ENCODE measurements at places on chromosomes 16 and 17.

DNA sequence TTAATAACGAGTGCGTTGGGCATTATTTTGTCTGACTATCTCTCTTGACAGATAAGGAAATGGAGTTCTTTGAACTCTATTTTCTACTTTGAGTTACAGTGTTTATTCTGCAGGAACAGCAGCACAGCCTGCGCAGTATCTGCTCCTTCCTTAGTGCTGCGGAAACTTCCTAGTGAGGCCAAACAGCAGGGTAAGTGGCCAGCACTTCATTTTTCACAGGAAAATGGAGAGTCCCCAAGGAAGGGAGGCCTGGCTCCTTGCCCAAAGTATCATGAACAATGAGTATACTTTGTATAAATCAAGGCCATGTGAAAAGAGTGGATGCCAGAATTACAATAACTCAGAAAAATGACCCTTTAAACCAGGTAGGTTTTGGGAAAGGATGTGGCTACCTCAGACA lies 140.6 kb downstream of the VPS53 start:
- no peak for DNase-seq

DNA sequence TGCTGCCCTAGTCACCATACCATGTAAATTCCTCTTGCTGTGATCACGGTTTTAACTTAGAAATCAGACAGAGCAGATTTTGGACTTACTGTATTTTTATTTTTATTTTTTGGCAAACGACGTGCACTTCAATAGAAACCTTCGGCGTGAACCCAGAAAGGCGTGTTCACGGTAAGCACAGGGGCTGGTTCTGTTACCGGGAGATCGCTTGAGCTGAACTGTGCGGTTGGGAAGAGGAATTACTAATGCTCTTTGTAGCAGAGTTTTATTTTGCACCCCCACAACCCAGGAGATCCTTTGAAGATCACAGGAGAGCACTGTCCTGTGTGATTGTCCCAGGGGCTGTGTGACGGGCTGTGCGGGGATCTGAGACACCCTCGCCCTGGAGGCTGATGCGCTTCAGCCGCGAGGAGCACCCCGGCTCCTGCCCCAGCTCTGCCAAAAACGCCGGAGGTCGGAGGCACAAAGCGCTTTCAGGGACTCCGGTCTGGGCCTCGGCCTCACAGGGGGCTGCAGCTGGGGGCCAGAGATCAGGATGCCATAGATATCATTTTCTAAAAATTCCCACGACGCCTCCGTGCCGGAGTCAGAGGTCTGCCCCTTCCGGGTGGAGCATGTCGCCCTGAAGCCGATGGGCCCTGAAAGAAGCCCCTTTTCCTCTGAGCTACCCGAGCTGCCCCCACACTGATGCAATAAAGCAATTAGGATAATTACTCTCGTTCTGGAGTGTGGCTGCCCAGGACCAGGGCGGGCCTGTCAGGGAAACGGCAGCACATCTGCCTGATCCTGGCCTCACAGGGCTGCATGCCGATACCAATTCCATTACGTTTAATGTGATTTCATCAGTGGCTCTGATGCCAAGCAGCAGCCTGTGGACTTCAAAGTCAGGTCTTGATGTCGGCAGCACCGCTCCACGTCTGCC lies 71.8 kb downstream of the LMF1 start:
- DNase-seq, result no peak

DNA sequence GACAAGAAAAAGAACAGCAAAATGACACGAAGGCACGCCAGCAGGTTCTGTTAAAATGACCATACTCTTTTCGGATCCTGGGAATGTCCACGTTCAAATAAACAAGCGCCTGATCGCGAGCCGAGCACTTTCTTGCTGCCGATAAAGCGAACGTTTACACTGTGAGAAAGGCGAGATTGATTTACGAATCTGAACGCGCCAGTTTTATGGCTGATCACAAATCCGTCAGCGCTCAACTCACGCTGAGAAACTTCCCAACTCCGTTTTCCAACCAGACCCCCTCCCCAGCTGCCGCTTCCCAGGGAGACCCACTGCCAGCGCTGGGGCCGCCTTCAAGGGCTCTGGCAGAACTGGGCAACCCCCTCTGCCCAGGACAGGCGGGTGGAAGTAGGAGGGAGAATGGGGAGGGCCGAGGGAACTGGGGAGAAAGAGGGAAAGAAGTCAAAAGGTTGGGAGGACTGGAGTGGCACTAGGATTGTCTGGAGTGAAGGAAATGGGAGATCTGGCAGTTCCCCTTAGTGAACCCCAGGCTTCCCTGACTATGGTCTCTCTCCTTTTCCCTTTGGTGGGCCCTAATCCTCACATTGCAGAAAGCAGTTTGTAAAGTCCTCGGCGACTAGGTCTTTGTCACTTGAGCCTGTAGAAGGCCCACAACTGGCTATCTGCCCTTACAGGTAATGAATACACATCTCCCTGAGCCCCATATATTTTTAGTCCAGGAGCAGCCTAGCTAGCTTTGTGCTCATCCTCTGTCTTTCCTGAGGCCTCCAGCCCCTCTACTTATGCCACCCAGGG lies 6.9 kb downstream of the HOXB4 start:
- DNase-seq, result no peak

GRCh38 chr17:52145476-52145875 lies 13.0 kb downstream of the CA10 start:
- no peak for DNase-seq

- no peak for DNase-seq
Observed at GRCh38 chr16:6068063-6068462, 970.5 kb upstream of the EEF2KMT start.

- no peak for DNase-seq
Observed at GRCh38 chr16:1832838-1833454, 5.9 kb downstream of the FAHD1 start.

DNA sequence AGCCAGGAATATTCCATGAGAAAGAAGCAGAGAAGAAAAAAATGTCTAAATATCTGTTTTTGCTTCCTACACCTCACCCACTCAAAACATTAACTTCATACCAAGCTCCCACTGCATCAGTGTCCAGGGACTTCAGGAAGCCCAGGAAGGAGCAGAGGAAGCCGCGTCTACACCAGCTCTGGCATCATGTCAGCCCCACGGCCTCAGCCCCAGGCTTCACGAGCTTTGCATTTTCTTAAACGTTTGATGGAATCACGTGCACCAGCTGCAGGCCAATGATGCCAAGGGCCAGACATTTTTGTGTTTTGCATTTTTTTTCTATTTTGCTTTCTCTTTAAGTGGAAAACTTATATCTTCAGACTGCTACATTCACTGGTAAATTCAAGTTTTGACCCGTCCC lies 48.6 kb downstream of the CDRT4 start:
- DNase-seq, result no peak

GRCh38 chr17:60491771-60492170 lies 34.3 kb downstream of the APPBP2 start:
- no peak for DNase-seq

- DNase-seq, result no peak
Observed at GRCh38 chr17:34755981-34756636, 176.7 kb downstream of the TMEM132E start.

DNA sequence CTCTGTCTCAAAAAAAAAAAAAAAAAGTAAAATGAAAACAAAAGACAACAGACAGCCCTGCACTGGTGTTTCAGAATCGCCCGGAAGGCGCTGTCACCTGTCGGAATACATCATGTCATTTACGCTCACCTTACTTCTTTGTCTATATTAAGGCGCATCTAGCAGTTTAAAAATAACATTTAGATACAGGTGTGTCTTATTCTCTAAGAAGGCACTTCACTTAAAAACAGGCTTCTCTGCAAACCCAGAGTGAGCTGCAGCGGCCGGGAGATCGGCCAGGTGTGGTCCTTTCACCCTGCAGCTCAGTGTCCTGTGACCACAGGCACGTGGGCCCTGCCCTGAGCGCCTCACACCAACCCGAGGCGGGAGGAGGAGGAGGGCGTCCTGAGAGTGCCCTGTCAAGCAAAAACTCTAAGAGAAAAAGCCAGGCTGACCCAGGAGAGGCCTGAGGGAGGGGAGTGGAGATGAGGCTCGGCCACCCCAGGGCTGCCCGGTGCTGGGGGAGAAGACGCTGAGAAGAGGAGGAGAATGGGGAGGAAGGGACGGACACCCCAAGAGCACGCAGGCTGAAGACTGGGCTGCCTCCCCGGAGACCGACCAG lies 3.3 kb upstream of the LMF1 start:
- DNase-seq, result no peak

GRCh38 chr17:63431939-63432804 lies 13.9 kb downstream of the CYB561 start:
- no peak for DNase-seq

DNA sequence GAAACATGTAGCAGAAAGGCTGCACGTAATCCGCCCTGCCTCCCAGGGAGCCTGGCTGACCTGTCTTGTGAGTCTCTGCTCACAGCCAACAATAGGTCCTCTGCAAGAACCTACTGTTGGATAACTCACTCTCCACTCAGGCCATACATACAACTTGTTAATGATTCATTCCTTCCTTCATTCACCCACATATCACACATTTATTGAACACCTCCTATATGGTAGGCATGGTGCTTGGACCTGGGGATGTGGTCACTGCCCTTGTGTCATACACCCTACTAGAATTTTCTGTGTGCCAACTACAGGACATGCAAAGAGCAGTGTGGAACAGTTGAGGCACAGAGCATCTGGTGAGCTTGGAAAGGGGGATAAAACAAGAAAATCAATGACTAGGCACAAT lies 28.1 kb upstream of the HNF1B start:
- no peak for DNase-seq

DNA sequence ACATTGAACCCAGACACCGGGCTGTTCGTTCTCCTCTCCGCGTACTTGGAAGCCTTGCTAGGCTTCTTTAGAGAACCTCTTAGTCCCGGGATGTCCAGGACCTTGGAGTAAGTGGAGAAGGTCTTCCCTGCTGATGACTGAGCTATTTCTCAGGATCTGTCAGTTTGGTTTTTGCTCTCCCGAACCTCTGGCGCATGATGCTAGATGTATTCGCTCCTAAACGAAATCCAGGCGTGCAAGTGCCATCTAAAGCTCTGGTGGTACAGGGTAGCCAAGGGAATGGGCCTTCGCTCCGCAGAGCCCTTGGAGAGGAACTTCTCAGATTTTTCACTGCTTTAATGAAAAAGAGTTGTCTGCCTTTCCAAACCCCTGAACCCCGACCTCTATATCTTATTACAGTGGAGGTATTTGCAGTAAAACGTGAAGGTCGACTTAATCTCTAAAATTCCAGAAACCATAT lies 547 bp downstream of the VMP1 start:
- DNase-seq, result no peak

DNA sequence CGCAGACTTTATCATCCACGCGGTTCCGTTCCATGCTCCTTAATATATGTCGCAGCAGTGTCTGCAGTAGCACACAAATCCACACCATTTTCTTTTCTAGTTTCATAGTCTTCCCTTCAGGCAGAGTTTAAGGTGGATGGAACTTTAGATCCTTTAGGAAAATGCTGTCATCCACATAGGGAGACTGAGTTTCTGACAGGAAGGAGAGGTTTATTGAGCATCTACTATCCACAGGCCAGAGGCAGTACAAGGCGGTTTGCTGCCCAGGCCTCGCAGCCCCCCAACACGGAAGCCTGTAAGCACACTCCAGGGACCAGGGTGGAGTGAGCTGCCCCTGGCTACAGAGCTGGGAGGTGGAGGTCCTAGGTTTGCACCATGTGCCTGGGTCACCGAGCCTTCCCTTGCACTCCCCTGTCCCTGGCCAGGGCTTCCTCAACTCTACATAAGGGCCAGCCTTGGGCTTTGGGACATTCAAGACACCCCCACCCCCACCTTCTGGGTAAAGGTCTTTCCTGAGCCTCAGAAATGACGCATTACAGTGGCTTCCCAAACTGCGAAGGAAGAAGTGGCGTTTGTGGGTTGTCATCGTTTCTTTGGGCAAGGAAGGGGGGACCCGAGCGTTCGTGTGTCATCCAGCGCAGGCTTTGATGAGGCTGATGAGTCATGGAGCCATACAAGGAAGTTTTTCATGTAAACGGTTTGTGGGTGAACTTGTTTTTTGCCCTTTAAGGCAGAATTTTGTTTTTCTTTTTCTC lies 146.5 kb upstream of the PLCG2 start:
- DNase-seq, result peak; percentile 54

GRCh38 chr17:48992444-48992843 lies 4.7 kb upstream of the IGF2BP1 start:
- no peak for DNase-seq

DNA sequence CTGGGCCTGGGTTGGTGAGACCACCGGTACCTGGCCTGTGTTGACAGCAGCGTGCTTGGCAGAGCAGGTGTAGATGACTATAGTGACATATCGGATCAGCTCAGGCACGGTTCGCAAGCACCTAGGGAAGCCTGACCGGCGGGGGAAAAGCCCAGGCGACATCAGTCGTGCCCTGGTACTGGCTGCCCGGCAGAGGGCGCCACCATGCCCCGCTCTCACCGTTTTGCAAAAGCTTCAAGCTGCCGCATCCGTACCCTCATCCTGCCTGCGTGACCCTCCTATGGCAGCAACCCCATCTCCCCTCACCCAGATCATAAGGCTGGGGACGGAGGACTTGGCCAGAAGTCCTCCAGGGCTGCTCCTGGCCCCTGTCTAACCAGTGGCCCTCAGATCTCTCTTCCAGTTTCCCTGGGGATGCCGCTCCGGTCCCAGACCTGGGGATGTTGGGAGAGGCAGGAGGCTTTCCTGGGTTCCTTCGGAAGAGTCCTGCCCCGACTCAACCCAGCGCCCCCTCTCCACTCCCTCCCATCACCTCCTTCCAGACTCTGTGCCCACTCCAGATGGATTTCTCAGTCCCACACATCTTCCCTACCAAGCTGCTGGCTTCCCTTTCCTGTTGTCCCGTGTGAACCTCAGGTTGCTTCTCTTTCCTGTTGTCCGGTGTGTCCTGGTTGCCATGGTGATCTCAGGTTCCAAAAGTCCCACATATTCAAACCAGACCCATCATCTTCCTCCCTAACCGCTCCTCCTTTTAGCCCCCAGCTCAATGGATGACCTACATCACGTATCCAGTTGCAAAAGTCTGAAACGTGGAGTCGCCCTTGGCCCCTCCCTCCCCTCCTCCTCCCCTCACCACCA lies 13.7 kb downstream of the ALOX12B start:
- peak; percentile 70 for DNase-seq

- DNase-seq, result no peak
Observed at GRCh38 chr17:61440697-61441096, 11.5 kb upstream of the TBX4 start.

DNA sequence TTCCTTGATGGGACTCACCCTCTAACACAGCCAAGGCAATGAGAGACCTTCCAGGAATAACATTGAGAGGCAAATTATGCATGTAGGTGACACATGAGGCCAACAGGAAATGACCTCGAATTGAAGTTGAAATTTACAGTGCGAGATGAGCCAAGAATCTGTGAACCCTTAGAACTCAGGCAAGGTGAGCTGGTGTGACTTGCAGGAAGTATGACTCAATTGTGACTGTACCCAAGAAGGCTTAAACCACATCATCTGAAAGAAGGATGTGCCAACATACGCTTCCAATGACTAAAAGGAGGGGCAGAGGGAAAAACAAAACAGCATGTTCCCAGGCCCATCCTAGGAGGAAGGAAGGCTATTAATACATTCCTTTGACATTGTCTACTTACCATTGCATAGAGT lies 44.8 kb downstream of the PITPNC1 start:
- peak; percentile 30 for DNase-seq

DNA sequence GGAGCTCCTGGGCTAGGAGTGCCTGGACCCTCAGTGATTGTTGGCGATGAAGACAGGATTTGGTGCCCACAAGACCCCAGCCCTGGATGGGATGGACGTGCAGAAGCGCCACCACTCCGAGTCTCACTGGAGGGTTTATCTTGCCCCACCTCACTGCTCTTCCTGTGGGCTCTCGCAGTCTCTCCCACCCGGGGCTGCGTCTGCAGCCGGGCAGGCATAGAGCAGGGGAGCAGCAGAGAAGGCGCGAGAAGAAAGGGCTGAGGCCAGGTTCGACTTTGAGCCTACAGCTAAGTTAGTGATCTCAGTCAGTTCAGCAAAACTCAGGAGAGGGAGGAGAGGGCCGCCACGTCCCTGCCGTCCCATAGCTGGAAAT lies 6.6 kb downstream of the UBE2I start:
- no peak for DNase-seq

- DNase-seq, result no peak
Observed at GRCh38 chr16:4811242-4811641, 8.8 kb upstream of the ROGDI start.
